ENCODE measurements at places on chromosomes 5 and 9.

DNA sequence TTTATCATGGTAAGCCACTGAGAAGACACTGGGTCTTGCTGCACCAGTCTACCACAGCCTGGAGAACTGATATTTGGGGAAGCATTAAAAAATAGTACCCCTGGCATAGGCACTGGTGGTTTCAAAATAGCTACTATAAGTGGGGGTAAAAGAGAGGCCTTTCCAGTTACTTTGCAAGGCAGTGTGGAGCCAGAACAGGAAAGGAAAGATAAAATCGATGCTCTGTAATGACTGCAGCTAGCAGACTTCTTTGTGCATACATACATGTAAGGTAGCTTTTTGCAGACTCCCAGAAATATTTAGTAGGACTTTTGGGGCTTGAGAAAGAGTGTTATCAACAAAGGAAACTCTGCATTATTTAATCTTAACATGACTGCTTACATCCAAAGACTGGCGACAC is 31.3 kb upstream of the ALDOB start:
- DNase-seq: no peak

DNA sequence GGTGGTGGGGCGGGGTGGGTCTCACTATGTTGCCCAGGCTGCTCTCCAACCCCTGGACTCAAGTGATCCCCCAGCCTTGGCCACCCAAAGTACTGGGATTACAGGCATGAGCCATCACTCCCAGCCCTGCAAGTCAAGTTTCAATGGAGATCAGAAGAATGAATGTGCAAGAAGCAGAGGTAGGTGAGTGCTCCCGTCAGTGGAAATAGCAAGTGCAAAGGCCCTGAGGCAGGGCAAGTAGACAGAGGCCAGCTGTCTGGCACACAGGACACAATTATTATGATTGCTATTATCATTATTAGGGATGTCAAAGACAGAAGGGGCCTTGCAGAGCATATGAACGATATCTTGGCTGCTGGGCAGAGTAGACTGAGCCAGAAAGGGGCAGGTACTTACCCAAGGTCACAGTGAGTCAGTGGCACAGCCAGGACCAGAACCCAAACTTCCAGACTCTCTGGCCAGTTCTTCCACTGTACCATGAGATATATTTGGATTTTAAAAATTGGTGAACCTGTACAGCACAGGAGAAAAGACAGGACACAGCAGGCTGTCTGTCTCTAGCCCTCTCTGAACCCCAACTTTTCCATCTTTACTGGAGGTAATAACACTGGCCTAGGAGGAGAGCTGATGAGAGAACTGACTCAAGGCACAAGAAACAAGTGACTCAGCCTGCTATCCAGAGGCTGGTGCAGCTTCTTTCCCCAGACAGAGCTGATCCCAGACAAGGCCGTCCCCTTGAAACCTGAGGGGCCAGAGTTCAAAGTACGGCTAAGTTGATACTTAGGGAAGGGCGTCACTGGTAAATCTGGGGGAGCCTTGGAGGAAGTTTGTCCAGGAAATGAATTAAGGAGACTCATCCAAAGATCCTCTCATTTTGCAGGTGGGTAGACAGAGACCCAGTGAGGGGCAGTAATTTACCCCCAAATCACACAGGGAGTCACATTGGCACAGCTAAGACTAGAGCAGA is 1.4 kb downstream of the HDHD3 start:
- no peak for DNase-seq

- DNase-seq: no peak
Measured at GRCh38 chr9:107852891-107853290, 363.3 kb upstream of the KLF4 start.

GRCh38 chr5:179244044-179244443 is 101.2 kb downstream of the ADAMTS2 start:
- no peak for DNase-seq

DNA sequence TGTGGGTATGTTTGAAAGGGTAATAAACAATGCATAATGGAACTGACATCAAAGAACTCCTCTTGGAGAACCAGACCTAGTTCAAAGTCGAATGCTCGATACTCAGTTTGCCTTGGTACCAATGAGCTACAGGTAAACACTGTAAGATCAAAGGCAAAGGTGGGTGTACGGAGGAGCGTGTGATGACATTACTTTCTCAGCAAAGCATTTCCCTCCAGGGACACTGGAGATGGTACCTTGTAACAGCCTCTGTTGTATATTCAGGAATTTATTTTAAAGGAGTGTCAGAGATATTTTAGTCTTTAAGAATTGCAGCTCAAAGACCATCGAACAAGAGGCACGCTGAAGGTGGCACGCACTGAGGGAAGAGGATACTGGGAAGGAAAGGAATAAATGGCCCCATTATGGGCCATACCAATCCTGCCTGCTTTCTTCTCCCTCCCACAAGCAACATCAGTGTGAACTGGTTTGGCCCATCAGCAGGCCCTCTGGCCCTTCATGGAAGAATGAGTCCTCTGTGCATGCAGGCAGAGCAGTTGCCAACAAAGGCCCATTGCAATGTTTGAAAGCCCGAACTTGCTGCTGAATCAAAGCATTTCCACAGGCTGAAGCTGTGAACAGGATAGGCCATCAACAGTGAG is 410.2 kb downstream of the ACTL7B start:
- no peak for DNase-seq

- DNase-seq: no peak
Measured at GRCh38 chr9:87655731-87656130, 70.2 kb upstream of the CTSL start.

DNA sequence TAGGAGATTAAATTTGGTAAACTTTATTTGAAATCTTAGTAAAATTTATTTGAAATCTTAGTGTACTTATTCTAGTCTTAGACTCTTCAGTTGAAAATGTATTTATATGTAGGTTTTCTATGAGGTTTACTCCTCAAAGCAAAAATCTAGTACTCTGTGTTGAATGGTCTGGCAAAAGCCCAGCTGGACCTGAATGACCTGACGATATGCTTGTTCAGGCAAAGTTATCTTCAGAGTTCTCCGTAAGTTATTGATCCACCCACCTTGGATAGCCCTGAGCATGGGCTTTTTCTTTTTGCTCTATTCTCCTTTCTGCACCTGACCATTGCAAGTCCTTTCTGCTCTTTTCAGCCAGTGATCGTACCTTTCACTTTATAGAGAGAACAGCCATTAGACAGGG is 158.4 kb downstream of the MAN2A1 start:
- no peak for DNase-seq

GRCh38 chr9:129752900-129753729 is at the start of gene PTGES:
TSS of gene PTGES (minus strand) at chr9:129753042. CDS start at chr9:129753012, 30 bp downstream.
- DNase-seq: no peak

DNA sequence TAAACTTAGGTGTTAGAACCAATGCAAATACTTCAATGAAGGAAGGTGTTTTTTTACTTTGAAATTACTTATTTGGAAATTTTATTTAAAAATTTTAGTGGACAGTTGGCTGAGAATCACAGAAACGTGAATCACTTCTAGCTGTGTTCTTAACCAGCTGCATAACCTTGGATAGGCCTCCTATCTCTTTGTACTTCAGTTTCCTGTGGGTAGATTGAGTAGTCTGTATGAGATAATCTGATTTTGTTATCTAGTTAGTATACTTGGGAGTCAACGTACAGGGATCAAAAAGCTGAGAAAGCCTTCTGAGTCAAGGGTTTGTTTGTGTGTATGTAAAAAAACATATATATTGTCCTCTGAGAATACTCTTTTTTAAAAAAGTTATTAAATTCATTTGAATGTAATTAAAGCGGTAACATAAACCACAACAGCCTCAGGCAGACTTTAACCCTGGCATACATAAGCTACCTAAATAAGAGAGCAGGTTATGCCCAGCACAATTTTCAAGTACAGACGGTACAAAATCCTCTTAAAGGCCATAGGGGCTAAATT is 38.1 kb upstream of the ZCCHC7 start:
- DNase-seq: no peak

DNA sequence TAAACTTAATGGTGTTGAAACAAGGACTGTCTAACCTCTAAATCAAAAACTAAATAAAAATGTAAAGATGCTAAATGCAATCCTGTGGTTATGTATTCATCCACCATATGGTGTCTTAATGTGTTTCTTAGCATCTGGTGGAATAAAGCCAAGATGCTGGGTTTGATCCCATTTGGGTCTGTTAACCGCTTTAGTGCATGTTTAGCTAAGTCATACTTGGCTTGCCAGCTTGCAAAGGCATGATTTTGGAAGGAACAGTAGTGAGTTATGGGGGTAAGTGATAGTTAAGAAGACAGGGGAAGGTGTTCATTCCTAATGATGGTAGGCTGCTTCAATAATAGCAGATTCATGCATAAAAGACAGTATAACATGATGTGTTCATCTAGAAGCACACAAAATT is 139.0 kb upstream of the SLC27A6 start:
- no peak for DNase-seq

- no peak for DNase-seq
Measured at GRCh38 chr5:88503041-88503345, 234.3 kb upstream of the TMEM161B start.
